ENCODE measurements at places on chromosomes 2 and 18.

GRCh38 chr18:8186413-8186812, 422.8 kb upstream of the RAB12 start:
- no peak for DNase-seq

DNA sequence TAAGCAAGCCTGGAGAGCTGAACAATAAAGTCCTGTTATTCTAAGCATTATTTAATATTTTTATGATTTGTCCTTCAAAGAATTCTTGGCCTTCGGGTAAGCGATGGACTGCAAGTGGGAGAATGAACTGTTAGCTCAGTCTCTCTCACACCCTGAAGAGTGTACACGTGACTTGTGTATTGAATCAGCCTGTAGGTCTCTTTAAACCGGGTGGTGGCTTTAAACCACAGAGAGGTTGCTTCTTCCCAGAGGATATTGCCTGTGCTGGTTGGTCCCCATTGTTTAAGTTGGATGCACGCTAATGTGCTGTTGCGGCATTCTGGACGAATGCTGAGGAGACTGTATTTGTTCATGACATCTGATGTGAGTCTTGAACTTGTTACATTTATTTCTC, 183.3 kb downstream of the LTBP1 start:
- no peak for DNase-seq

GRCh38 chr2:56357655-56358295, 174.0 kb downstream of the CCDC85A start:
- DNase-seq: no peak

GRCh38 chr2:96106991-96107707, 9.2 kb downstream of the ADRA2B start:
- no peak for DNase-seq

DNA sequence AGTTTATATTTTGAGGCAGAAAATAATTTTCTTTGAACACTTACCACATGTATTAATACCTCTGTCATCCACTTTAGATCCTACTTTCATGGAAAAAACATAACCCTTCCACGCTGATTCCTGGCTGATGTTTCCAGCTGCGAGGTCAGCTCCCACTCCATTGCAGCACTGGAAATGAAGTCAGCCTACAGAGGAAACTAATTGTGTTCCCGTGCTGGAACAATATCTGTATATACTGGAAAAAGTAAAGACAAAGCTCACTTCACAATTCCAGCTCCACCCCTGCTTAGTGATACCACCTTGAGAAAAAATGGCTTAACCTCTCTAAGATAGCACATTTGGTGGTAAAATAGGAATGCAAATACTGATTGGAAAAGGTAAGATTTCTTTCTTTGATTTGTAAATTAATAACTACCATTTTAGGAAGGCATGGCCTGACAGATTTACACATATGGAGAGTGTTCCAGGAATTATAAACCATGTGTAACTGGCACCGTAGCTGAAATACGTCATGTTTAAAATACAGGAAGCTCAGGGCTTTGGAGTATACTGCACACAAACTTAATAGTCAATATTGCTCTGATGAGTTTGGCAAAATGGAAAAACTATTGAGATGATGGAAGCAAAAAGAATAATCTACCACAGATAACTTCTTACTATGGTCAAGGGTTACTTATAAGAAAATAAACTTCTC, 90.0 kb downstream of the TRIB2 start:
- DNase-seq: no peak

- DNase-seq: no peak
These were observed 133.4 kb downstream of the STK39 start for GRCh38 chr2:168114040-168114439.

DNA sequence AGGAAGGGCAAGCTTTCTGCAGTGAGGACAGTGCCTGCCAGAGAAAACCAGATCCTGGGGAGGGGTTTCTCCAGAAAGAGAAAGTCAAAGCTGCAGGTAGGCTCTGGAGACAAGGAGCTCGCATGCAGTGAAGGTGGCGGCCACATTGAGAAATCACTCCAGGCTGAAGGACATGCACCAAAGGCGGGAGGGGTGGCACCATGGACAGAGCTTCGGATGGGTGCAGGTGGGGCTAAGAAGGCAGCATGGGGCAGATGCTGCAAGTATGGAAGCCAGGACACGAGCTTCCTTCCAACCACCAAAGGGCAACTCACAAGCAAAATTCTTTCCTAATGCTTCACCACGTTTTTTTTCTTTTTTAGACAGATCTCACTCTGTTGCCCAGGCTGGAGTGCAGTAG, 104.4 kb upstream of the SLC35G4 start:
- DNase-seq: no peak

- no peak for DNase-seq
These were observed 61.7 kb upstream of the MCFD2 start for GRCh38 chr2:46977280-46977665.

DNA sequence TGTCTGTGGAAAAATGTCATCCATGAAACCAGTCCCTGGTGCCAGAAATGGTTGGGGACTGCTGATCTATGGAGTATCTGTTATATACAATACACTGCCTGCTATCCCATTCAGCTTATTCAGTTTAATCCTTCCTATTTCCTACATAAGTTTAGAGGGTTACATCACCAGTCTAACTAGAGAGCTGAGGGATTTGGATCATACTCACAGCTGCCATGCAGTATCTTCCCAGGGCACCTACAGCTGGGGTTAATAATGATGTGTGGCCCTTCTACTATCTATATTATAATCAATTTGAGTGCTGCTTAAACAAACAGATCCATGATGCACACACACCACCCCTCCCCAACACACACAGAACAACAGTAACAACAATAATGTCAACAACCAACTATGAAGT, 524.0 kb downstream of the LRRTM4 start:
- DNase-seq: no peak

GRCh38 chr2:155062250-155062921, 363.9 kb downstream of the KCNJ3 start:
- no peak for DNase-seq

DNA sequence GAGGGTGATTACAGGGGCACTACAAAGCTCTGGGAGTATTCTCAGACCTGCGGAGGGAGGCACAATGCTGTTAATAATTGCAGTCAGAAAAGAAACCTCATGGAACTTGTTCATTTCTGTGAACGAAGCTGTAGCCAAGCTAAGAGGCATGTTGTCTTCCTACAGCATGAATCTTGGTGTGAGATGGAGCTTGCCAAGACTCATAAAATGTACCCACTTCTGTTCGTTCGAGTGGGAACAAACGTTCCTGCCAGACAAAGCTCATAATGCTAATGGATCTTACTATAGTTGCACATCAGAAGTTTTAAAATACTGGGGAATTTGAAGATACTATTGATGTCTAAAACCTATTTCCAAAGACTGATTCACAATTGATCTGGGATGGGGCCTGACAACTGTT, 489.1 kb downstream of the ZEB2 start:
- DNase-seq: no peak

- no peak for DNase-seq
These were observed 689.0 kb upstream of the FSHR start for GRCh38 chr2:49843314-49843713.

- no peak for DNase-seq
These were observed 11.6 kb downstream of the TRPM8 start for GRCh38 chr2:233928594-233929351.

- no peak for DNase-seq
These were observed 356.9 kb upstream of the RAB12 start for GRCh38 chr18:8252371-8252770.

DNA sequence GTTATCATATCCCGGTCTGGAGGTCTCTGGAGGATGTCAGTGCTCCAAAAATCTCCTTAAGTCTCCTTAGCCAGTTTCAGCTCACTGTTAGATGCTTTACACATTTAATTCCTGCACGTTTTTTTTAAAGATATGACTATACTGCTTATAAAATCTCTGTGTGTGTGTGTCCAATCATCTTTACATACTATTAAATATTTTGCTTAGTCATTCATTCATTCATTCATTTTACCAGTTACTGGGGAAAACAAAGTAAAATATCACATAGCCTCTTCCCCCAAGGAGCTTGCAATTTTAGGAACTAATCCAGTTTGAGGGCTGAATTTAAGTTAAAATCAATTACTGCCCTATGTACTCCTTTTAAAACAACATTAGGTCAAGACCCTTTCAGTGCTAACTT, 293.2 kb upstream of the LYPD1 start:
- DNase-seq: no peak

DNA sequence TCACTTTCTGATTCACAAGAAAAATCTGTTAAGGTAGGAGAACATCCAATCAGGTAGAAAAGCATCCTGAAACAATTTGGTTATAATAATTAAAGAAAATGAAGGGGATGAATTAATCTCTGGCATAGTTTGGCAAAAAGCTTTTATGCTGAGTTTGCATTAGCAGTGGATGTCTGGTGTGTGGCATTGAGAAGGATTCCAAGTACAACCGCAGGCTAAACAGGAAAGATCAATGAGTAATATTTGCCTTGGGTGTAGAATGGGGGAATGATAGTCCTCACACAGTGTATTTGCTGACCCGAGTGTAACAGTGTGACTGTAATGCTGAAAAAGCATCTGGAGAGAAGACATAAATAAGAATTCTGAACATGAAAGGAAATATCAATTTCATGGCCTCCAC, 68.3 kb upstream of the SESTD1 start:
- no peak for DNase-seq

DNA sequence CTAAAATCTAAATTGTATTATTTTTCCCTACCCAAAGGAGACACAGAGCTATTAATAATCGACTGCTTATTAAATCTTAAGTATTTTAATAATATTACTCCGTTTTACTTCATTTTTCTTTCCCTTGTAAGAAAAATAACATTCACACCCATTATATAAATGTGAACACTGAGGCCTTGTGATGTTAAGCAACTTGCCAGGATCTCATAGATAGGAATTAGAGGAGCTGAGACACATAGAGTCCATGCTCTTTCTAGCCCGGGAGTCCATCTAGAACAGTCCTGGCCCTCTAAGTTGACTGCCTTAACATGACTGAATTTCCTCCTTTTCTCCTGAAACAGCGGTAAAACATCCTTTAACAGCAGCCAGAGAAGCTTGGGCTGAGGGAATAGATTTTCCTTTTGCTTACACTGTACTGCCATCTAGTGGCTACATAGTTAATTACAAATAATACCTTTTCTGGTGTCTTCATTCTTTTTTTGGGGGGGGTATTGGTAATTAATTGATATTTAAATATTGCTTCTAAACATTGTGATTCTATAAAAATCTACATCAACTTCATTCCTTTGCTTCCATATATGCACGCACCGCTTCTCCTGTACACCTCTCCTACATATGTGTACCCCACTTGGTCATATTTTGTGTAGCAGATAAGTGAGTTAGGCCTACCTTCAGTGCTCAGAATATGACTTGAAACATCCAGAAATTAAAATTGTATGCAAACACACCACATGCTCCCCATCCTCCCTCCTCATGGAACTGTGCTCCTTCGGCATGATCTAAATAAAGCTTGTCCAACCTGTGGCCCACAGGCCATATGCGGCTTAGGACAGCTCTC, 125.8 kb upstream of the HNMT start:
- no peak for DNase-seq

- DNase-seq: no peak
These were observed 77.4 kb downstream of the DYSF start for GRCh38 chr2:71530641-71531332.

DNA sequence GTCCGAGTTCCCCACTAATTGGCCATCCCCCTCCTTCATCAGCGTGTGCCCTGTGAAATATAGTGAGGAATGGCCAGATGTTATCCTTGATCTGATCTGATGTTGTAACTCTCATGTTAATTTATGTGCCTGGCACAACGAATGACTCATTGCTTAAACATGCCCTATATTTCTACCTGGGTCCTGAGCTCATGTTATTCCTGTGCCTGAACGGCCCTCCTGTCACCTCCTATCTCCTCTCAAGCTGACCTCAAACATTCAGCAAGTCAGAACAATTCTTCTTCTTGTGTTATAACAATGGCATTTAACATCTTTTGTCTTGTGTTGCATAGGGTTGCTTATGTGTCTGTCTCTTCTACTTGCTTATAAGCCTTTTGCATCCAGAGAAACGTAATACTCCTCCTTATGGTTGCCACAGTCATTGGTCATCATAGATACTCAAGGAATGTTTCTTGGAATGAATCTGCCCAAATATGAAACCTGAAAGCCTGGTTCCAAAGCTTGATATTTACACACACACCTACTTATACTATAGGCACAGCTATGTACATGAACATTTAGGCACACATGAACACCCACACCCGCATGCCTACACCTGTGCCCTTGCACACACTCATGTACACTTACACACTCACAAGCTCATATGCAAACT, 80.2 kb upstream of the PHLPP1 start:
- DNase-seq: no peak

DNA sequence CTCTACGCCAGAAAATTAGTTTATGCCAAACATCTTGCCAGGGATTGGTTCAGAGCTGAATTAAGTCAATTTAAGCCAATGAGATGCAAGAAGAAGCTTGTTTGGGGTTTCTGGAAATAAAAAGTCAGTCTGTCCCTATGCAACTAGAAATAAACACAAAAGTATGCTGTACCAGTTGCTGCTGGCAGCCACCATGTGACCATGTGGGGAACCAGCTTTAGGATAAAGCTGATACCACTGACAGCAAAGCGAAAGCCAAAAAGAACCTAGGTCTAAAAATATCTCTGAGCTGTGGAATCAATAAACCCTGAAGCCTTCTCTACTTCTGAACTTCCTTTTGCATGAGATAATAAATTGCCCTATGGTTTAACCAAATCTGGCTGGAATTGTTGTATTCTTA, 181.8 kb upstream of the PARD3B start:
- no peak for DNase-seq

DNA sequence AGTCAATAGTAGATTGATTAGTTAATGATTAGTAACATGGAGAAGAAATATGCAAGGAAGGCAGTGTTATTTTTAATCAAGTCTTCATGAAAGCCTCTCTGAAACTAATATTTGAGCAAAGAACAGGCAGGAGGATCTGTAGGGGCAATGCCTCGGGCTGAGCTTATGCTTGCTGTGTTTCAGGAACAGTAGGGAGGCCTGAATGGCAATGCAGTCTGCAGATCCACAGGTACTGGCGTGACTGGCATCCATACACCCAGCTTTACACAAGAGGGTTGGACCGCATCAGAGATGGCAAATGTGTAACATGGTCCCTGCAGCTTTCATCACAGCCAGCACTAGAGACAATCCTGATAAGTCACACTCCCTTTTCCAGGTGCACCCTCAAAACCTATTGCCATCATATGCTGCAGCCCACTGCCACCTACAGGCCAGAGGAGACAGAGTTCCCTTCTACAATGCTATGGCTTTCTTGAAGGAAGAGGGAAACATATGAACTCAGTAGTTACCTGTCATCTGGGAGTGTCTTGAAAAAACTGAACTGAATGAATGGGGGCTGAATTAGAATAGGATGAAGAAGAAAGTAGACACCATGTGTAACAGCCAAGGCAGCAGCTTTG, 582.4 kb upstream of the RAB6C start:
- no peak for DNase-seq

GRCh38 chr2:219335373-219335786, 2.8 kb upstream of the RESP18 start:
- DNase-seq: no peak

- DNase-seq: no peak
These were observed 224.5 kb downstream of the FAM210A start for GRCh38 chr18:13501891-13502290.

- no peak for DNase-seq
These were observed 98.8 kb downstream of the TRABD2A start for GRCh38 chr2:84781942-84782716.

Measured in cortex of kidney (tissue), 1 donor.